ENCODE measurements at places on chromosomes 1 and 21.
A peak's percentile ranks its signal among the peaks of the same experiment; 100 is the strongest.

- DNase-seq: no peak
Observed at GRCh38 chr21:30482130-30482529, 2.0 kb upstream of the KRTAP19-1 start.

GRCh38 chr1:176773038-176773437 lies 310.1 kb downstream of the PAPPA2 start:
- DNase-seq: no peak

GRCh38 chr1:234127026-234127671 lies 222.7 kb downstream of the SLC35F3 start:
- no peak for DNase-seq

DNA sequence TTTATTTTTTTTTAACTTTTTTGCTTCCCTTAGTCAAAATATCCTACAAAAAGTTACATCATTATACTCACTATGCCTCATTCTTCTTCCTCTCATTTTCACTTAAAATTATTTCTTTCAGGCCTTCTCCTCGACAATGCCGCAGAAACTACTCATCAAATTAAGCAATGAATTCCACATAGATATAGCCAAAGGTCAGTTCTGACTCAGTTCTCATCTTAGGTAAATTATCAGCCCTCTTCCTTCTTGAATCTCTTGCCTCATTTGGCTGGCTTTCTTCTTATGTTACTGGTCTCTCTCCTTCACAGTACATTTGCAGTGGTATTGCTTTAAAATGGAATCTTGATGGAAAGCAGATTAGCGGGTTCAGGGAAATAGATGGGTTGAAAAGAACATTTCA lies 260.7 kb upstream of the BRINP3 start:
- DNase-seq: no peak

DNA sequence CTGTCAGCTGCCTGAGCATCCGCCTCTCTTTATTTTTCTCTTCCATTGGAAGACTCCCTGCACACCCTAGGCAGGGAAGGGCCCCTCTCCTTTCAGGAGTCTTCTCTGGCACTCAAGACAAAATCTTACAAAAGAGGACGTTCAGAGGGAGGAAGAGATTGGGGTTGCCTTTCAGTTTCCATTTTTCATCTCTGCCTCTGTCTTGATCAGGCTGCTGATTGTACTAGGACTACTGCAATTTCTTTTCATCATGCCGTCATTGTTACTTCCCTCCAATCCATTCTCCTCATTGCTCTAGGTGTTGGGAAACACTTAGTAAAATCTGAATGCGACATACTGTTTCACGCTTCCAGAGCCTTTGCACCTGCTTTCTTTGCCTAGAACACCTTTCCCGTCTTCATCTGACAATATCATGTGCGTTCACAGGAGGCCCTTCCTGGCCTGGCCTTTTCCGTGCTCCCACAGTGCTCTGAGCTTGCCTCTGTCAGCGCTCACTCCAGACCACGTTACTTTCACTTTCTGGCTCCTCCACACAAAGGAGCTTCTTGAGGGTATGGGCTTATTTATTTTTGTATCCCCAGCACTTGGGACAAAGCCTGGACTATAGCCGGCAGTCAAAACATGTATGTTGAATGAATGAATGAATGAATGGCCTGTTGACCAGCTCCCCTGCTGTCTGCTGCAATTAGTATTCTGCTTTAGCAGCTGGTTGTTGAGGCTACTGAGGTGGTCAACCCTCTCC lies 10.9 kb downstream of the LRRC71 start:
- no peak for DNase-seq

DNA sequence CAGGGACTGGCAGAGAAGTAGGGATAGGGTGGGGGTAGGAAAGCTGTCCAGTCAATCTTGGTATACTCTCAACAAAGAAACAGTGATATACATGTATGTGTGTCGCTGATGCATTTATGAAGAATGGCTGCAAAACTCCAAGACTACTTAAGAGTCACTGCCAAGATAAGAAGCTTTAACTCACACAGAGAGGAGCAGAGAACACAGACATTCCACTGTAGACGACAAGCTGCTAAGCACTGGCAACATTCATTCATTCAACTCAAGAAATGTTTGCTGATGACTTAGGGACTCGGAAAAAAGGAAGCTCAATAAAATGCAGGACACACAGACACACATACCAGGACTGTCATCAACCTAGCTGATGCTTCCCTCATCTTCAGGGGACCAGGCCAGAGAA lies 5.5 kb downstream of the CTNNBIP1 start:
- no peak for DNase-seq

DNA sequence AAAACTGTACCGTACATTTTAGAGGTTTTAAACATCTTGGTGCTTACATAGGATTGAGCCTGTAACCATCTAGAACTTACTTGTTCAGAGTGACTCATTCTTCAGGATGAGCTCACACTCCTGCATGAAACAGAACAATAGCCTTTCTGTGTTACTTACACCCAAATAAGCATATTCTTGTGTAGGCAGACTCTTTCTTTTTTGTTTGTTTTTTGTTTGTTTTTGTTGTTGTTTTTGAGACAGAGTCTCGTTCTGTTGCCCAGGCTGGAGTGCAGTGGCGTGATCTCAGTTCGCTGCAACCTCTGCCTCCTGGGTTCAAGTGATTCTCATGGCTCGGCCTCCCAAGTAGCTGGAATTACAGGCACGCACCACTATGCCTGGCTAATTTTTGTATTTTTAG lies 3.8 kb upstream of the CA6 start:
- peak; percentile 86 for DNase-seq

DNA sequence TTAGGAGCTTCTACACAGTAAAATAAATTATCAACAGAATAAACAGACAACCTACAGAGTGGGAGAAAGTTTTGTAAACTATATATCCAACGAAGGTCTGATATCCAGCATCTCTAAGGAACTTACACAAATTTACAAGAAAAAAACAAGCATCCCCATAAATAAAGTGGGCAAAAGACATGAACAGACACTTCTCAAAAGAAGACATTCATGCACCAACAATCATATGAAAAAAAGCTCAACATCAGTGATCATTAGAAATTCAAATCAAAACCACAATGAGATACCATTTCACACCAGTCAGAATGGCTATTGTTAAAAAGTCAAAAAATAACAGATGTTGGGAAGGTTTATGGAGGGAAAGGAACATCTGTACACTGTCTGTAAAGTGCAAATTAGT lies 526.4 kb upstream of the CAMK1G start:
- DNase-seq: no peak

DNA sequence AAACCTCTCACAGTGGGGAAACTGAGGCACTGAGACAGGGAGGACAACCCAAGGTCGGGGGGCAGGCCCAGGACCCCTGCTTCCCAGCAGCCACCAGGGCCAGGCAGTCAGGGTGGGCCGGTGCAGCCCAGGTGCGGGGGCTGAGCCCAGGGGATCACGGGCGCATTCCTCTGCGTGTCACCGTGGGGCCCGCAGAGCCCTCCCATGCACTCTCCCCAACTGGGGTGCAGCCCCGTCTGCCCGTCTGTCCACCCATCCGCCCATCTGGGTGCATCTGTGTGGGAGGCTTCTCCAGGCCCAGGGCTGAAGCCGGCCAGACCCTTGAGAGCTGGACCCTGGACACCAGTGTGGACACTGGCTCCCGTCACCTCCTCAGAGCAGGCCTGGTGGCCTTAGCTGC lies 2.9 kb upstream of the PLCH2 start:
- DNase-seq: no peak

Measured in putamen (tissue), 1 donor.